ENCODE measurements at places on chromosomes 2 and 18.

DNA sequence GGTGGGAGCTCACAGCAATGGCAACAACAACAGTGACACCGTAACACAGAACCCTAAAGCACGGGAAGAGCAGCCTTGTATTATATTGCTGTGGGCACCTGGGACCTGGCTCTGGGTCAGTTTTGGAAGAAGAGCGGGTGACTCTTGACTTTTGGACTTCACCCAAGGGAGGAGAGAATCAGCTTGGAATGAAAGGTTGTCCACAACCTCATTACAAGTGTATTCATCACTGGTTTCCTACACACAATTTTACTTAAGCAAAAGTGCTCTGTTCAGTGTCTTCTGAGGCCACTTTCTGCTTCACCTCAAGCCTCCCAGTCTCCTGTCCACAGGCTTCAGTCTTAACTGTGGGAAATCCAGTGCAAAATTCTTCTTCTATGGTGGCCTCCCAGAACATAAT is 263.8 kb downstream of the KCNE4 start:
- no peak for DNase-seq

DNA sequence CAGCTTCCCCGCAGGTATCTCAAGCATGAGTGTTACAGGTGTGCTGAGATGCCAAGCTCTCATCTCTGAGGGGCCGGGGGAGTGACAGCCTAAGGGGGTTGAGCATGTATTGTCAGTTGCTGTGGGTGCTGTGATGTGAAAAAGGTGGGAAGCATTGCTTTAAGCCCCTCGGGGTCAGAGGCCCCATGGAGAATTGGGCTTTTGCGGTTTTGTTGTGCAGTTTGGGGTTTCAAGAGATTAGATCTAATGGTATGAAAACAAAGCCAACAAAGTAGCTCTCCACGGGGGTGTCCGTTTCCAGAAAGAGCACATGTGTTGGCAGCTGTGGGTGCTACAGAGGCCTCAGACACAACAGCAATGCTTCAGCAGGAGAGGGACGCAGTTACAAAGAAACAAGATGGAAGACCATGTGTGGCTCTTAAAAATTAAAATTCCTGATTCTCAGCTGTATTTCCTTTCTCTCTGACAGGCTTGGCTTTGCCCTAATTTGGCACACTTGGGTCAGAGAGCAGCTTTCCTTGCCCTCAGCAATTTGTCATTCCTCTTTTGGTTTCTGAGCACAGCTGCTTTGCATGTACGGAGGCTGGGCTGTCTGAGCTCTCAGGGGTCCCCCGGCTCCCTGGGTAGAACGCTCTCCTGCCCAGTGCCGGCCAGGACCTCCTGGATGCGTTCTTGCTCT is 69.9 kb downstream of the TMEM247 start:
- DNase-seq = no peak

- no peak for DNase-seq
Measured at GRCh38 chr2:53475766-53476165, 291.8 kb upstream of the CHAC2 start.

- no peak for DNase-seq
Measured at GRCh38 chr2:48341551-48342133, 188.3 kb upstream of the STON1 start.

DNA sequence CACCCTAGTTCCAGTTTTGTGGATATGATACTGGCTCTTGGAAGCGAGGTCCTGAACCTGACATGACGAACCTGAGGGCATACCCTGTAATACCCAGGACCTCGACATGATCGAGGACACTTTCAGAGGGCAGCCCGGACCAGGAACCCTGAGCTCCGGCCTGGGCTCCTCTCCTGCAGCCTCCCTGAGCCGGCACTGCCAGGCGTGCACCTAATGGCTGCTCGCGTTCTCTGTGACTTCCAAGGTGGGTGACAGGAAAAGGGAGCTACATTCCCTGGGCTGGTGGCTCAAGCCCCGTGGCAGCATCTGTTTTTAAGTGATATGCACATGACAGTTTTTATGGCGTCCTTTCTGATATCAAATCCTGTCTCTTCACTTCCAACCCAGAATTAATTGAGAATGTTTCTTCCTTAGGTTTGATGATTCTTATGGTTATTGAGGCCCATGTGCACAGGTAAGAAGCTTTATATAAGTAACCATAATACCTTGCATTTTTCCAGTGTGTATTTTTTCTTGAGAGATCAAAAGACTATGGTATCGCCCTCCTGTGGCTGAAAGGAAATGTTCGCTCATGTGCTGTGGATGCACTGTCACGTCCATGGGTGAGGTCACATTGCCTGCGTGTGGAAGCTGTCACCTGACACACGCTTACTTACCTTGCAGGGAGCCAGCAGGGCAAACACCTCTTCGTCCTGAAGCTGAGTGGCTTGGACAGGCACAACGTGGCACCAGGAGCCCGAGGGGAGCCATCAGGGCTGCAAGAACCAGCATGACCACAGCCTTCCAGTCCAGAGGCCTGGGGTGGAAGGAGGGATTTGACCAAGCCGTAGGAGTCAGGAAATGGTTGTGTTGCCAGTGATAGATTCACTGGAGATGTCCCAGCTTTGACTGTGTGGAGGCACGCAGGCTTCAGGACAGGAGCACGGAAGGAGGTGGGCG is 367.4 kb upstream of the MYT1L start:
- peak; percentile 6 for DNase-seq

- no peak for DNase-seq
Measured at GRCh38 chr18:66674286-66674685, 70.4 kb upstream of the CDH19 start.

GRCh38 chr2:160472839-160473251 is 20.8 kb downstream of the RBMS1 start:
- DNase-seq = no peak

DNA sequence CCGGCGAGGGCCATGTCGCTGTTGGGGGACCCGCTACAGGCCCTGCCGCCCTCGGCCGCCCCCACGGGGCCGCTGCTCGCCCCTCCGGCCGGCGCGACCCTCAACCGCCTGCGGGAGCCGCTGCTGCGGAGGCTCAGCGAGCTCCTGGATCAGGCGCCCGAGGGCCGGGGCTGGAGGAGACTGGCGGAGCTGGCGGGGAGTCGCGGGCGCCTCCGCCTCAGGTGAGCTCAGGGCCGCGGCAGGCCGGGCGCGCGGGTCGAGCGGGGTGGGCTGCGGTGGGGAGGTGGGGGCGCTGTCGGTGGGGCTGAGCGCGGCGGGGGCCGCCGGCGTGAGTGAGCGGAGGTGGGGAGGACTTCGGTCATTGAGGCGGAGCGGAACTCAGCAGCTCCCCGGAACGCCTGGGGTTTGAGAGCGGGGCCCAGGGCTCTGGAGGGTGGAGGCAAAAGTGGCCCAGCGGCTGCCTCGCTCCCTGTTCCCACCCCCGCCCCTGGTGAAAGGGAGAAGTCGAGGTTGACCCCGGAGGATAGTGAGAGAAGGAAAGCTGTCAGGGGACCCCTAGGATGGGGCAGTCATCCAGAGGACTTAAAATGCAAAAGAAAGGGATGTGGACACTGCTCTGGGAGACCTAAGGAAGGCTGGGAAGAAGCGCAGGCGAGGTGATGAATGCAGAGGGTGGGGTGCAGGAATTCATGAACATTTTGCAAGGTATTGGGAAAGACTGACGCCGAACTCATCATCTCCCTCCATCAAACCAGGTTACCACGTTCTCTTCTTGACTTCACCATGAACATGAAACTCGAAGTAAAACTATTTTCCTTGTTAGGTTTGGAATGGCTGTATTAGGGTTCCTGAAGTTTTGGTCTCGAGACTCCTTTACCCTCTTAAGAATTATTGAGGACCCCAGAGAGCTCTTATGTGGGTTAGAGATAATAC is 633 bp downstream of the MALT1 start:
- peak; percentile 91 for DNase-seq

DNA sequence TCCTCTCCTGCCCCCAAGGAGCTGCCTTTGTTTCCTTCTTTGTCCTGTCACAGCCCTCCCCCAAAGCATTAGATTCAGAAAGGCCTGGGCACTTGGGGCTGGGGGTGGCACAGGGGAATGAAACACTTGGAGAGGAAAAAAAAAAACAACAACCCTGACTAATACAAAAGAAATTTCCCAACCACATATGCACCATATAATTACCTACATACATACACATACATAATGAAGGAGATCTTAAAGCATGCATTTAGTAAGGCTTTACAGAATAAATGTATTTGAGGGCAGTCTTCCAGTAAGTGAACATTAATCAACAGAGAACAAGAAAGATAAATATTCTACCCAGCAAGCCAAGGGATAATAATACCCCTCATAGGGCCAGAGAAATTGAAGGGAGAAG is 70.0 kb upstream of the PPP1CB start:
- DNase-seq = peak; percentile 48

GRCh38 chr2:207854484-207855440 is 85.1 kb upstream of the FZD5 start:
- no peak for DNase-seq

DNA sequence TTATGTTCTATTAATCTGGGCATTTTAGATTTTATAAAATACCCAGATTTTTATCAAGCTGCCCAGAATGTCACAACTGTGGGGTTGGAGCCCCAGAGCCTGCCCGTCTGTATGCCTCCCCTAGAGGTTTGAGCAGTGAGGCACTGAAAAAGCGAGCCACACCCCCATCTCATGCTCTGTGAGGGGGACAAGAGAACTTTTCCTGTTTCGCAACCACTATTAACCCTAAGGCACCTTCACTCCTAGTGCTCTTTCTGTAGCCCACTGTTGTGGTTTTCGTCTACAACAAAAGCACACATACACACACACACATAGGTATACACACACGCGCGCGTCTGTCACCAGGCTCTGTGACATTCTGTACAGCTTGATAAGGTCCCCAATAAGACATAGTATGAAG is 38.0 kb downstream of the DCDC2C start:
- no peak for DNase-seq

DNA sequence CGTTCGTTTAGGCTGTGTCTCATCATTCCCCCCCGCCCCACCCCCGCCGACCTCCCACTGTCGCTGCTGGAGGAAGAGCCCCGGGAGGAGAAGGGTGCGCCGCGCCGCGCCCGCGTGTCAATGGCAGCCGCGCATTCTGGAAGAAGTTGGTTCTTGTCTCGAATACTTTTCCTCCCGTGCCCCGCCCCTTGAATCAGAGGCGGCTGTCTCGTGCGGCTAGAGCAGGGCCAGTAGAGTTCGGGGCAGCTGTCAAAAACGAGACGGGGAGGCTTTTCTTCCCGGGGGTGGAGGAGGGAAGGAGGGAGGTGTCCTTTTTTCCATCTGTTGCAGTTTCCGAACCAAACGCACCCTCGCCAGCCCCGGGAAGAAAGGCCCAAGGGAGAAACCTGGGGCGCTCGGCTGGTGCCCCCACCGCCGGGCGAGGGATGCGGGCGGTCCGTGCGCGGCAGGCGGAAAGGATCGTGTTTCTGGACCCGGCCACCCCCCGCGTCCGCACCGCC is 410 bp upstream of the TGIF1 start:
- DNase-seq = peak; percentile 99

DNA sequence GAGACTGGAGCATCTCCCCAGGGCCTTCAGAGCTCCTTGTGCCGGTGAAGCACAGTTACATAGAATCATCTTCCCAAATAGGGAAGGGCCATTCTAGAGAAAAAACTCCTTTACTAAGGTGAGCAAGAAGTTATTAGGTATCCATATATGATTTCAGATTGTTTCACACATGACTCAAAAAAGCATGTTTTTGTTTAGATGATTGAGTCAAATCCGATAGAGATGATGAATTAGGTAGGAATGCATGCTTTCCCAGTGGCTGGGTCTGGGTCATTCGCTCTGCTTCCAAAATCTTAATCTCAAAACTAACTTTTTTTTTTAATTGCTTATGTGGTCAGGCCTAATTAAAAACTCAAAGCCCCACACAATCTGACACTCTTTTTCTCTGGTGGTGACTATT is 3.8 kb downstream of the NT5C1B start:
- peak; percentile 45 for DNase-seq

GRCh38 chr18:56541340-56541739 is 97.1 kb downstream of the TXNL1 start:
- no peak for DNase-seq

- no peak for DNase-seq
Measured at GRCh38 chr2:99377879-99378278, 40.7 kb downstream of the EIF5B start.

DNA sequence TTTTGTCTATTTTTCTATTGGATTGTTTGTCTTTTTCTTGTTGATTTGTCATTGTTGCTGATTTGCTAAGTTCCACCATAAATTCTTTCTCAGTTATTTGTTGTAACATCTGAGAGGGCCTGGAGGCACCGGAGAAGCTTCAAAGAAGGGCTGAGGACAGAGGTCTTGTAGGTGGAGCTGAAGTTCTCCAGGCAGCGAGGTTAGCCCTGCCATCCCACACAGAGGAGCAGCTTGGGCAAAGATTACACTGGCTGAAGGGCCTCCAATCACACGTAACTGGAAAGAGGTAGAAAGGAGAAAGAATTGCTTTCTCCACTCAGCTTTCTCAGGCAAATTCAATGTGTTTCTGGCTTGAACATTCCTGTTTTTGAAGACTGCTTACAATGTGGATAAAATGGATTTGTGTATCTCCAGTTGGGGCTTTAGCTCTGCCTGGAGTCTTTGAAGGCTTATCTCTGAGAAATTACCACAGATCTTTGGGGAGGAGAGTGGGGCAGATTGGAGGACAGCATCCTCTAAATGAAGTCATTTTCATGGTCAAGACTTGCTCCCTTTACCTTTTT is 21.1 kb upstream of the EMILIN2 start:
- DNase-seq = no peak

DNA sequence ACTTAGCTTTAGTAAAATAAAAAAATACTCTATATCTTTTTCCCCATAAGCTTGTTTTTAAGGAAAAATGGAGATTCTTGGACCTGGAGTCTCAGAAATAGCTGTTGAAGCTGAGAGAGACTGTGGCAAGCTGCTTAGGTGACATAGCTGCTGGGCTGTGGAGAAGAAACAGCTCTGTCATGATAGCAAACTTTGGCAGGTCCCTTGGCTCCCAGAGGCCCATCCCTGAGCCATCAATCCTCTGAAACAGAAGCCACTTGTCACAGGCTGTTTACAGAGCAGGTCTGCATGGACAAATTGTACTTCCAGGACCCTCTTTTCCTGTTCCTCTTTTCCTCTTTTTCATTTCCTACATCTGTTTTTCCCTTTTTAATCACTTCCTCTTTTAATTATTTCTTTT is 1370.1 kb upstream of the CRIM1 start:
- no peak for DNase-seq

GRCh38 chr2:147485210-147485851 is 359.5 kb upstream of the ACVR2A start:
- DNase-seq = no peak

DNA sequence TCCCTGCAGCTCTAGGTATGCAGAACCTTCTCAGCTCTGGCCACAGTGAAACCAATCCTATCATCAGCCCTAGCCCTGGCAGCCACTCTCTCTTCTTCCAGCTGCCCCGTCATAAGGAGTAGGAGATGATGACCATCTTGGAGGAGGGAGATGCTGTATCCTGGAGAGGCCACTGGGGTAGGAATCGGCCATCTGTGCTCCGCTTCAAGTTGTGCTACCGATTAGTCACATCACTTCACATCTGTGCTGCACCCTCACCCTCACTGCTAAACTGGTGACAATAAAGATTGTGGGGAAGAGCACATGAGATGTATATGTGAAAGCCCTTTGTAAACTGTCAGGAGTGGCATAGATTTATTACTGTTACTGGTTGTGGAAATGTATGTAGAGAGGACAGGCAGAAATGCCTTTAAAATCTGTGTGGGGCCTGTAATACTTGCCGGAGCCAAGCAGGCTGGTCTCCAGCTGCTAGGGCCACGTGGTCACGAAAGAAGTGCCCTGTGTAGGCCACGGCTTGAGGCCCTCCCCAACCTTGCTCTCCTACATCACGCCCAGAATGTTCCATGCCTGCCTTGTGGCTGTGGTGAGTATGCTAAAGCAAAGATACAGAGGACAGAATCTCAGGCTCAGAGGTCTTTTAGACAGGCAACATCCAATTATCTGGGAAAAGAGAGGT is 236.8 kb downstream of the CLIP4 start:
- no peak for DNase-seq

- no peak for DNase-seq
Measured at GRCh38 chr2:153558247-153558646, 79.7 kb upstream of the RPRM start.
